ENCODE measurements at places on chromosomes 13 and 19.
A peak's percentile ranks its signal among the peaks of the same experiment; 100 is the strongest.

- no peak for DNase-seq
Measured at GRCh38 chr19:38831142-38831605, 420 bp downstream of the ECH1 start.

DNA sequence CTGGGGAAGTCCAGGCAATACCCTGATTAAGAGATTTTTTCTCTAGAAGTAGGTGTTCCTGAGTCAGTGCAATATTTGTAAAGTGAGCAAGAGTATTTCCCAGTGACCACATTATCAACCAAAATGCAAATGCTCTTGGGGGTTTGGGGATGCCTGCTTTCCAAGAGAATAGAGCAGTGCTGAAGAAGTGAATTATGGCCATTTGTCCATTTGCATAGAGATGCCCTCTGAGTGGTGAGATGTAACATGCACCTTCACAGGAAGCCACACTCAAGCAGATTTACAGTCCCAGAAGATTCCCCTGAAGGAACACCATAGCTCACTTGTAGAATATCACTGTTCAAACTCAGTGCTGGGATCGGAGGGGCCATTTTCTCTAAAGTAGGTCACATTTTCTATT is 71.8 kb downstream of the TNFSF11 start:
- DNase-seq, result no peak

- no peak for DNase-seq
Measured at GRCh38 chr13:107553838-107554237, 661.5 kb downstream of the LIG4 start.

DNA sequence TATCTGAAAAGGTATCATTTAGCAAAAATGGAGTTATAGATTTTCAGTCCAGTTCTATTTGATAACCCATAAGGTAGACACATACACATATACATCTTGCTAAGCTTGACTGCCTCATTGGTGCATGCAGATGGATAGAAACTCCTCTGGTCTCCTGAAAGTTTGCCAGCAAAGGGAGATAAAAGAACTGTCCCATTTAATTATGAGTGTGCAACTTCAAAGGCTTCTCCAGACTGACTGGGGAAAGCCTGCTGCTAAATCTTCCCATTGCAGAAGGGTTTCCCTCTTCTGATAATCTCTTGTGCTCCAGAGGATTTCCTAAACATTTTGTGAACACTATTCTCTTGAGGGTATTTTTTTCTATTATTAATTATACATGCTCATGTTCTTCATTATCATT is 131.9 kb downstream of the ITGBL1 start:
- peak; percentile 36 for DNase-seq

- no peak for DNase-seq
Measured at GRCh38 chr13:87783366-87783765, 112.2 kb downstream of the SLITRK5 start.

DNA sequence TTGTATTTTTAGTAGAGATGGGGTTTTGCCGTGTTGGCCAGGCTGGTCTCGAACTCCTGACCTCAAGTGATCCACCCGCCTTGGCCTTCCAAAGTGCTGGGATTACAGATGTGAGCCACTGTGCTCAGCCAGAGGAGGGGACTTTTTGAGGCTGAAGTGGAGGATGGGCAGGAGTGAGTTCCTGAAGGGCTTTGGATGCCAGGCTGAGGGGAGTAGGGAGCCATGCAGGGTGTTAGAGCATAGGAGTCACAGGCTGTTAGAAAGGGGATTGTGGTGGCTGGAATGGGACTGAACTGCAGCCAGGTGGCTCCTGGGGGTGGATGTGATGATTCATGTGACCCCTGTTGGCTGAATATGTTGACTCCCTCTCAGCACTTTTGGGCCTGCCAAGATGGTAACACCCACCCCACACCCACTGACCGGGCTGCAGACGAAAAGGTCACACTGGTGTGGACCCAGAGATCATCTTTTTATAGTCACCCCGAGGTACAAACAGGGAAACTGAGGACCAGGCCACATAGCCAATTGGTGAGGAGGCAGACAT is 11.2 kb downstream of the CYP4F22 start:
- DNase-seq, result no peak

DNA sequence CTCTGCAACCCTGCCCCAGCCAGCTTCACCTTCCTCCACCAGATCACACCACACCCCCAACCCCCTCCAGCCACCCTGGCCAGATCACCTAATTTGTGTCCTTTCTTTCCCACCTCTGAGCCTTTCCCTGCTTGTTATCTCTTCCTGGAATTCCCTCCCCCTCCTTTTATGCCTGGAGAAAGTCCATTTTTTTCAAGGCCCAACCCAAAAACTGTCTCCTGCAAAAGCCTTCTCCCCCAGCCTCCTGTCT is 5.3 kb upstream of the TLE2 start:
- no peak for DNase-seq

DNA sequence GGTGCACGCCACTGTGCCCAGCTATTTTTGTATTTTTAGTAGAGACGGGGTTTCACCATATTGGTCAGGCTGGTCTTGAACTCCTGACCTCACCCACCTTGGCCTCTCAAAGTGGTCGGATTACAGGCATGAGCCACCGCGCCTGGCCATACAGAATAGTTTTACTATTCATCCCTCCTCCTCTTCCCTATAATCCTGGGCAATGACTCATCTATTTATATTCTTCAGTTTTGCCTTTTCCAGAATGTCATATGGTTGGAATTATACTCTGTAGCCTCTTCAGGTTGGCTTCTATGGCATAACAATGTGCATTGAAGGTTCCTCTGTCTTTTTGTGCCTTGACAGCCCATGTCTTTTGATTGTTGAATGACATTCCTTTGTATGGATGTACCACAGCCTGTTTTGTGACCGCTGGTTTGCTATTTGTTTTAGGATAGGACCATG is 22.2 kb upstream of the LRP3 start:
- no peak for DNase-seq

DNA sequence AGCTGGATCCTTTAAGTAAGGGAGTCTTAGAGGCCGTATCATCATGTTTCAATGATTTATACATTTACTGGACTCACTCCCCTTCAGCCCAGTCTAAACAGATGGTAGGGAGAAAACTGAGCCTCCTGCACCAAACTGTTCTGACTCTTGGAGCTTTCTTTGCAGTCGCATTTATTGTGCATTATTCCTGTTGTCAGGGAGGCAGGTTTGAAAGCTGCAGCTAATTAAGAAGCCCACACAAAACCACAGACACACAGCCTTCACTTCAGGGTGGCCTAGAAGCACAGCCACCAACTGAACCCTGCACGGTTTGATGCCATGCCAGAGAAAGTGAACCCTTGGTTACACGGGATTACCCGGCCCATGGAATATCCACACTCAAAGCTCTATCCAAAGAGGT is 911.0 kb downstream of the UQCRFS1 start:
- no peak for DNase-seq
